ENCODE measurements at places on chromosomes 2 and 18. TPM values are rescaled to one million over a fixed set of nuclear protein-coding genes. Genes with fewer than 3 reads are reported as not detected.
A peak's percentile ranks its signal among the peaks of the same experiment; 100 is the strongest.

DNA sequence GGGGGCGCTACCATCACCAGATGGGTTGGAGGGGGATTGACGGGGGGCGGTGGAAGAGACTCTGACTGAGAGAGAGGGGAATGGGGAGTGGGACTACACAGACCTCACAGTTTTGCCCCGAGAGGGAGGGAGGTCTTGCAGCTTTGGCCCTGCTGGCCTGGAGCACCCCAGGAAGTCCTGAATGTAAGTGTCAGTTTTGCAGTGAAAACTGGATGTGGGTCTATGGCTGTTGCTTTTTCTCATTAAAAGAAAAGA lies 2.4 kb downstream of the TCF7L1 start:
- DNase-seq: no peak

GRCh38 chr2:174840436-174840835 lies 76.2 kb upstream of the CHRNA1 start:
- DNase-seq: no peak

The DNAJC5G gene
- total RNA-seq: not detected

The TBR1 gene
- not detected for total RNA-seq

- no peak for DNase-seq
These were observed 93.8 kb downstream of the ARL4C start for GRCh38 chr2:234403074-234403473.

DNA sequence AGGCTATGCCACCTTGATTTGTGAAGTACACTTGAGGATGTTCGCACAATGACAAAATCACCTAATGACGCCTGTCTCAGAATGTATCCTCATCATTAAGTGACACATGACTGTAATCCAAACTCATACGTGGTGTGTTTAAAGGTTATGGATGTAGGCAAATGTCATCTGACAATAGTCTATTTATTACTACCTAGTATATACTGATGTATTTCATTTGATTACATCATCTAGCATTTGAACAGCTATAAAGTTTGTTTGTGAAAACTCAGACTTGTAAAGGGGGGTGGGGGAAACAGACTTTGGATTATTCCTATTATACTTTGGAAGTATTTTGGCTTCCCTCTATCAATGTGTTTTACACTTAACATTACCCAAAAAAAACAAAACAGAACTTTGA lies 129.9 kb downstream of the TANC1 start:
- DNase-seq: no peak

DNA sequence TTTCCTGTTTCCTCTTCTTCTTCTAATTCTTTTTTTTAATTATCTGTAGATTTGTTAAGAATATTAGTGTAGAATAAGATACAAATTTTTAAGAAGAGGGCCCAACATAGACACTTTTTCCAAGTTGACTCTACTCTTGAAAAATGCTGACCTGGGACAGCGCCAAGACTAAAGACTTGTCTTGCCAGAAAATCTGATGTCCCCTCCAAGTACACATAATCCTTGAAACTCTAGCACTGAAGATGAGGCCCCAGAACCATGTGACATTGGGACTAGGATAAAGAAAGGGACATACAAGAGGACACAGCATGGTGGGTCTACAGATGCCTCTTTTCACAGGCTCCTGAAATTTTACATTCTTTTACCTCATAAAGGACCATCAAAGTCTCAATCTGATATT lies 271.6 kb upstream of the SESTD1 start:
- DNase-seq: peak; percentile 19

The METTL21A gene
- 9.5 TPM for total RNA-seq

DNA sequence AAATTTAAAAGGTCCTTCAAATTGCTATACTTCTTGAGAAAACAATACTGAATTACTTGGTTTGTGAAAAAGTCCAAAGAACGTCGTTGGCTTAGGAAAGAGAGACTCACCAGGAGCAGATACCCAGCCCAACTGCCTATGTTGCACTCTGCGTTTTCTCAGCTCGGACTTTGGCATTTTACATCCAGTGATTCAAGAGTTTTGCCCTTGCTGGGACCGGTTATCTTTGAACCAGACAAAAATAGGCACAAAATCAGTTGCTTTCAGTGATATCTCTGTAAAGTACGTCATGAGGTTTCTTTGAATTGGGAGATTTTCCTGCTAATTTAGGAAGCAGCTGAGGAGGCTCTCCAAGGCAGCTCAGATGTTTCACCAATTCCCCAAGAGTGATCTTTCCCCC lies 29.3 kb downstream of the FHOD3 start:
- no peak for DNase-seq

DNA sequence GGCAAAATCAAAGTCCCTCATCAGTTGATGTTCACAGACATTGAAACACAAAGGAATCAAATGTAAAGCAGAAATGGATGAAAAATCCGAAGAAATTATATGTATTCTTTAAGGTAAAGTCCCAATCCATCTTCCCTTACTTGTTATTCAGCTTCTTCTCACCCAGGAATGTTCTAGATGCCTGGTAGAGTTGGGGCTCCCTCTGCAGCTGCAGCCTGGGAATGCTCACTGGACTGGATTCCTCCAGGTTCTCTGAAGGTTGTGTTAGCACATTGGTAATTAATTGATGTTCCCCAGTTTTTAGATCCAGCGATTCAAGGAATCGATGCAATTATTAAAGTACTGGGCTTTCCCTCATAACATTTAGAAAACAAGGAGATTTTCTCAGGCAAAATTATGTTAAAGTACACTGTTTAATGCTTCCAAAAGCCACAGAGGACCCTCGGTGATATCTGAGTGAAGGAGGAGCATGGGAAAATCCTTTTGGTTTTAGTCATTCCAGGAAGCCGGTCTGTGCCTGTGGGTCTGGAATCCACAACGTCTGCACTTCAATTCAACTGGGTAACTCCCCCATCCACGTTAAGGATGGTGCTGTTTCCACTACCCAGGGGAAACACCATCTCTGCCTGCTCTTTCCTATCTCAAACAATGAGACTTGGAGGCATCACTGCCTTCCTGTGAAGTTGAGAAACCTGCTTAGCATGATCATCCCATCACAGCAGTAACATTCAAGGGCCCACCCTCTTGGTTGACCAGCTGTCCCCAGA lies 22.0 kb downstream of the NTSR2 start:
- no peak for DNase-seq

DNA sequence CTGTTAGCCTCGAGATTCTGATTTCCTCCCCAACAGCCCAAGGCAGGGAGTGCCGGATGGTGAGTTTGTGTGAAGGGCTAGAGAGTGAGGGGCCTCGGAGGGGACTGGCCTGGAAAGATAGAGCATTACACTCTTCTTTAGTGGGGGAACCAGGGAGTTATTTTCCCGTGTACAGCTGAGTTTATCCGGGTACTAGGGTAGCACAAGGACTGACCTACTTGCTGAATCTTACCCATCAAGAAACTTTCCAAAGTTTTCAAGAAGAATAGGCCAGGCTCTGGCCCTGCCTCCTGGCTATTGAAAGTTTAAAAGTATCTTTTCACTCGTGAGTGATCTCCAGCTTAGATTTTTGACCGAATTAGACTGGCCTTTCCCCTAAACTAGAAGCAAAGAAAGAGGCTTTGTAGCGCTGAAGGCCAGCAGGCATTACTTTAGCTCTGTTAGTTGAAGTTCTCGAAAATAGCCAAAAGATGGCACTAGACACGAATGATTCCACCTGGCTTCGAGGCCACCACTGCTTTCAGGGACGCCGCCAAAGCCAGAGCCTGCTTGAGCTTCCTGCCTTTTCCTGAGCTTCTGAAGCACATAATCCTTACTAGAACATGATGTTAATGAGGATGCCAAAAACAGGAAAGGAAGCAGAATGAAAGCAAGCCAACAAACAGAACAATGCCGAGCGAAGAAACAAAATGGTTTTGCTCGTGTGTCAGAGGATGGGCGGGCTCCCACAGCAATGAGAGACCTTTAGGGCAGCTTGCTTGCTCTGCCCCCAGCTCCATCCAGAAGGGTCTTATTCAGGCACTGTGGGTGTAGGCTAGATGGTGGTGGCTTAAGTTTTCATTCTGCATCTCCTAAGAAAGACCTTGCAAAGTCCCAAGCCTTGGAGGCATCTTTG lies 55.8 kb downstream of the TSN start:
- peak; percentile 64 for DNase-seq

The ERFE gene
- total RNA-seq: 1.8 TPM

The FBLN7 gene
- 0.65 TPM for total RNA-seq

The GALR1 gene
- not detected for total RNA-seq

GRCh38 chr2:230674966-230675672 lies 37.5 kb upstream of the CAB39 start:
- DNase-seq: no peak

The FOXI3 gene
- total RNA-seq: not detected

GRCh38 chr2:217228732-217229131 lies 368.9 kb upstream of the TNP1 start:
- DNase-seq: no peak

- DNase-seq: no peak
These were observed 32.0 kb upstream of the MYCN start for GRCh38 chr2:15908371-15908770.

DNA sequence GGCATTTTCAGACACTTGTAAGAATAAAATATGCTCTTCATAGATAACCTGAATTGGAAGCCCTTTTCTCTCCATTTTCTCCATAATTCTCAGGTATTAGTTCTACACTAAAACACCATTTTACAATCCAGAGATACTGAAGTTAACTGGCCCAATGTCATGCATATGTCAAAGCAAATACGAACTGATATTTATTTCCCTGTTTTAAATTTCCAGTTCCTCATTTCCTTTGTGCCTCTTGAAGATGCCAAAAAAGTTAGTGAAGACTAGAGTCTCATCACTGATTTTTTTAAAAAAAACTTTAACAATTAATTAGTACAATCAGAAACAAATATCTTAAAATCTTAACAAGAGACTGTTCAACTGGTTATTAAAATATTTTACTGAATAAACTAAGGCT lies 52.8 kb upstream of the ITGB6 start:
- no peak for DNase-seq

DNA sequence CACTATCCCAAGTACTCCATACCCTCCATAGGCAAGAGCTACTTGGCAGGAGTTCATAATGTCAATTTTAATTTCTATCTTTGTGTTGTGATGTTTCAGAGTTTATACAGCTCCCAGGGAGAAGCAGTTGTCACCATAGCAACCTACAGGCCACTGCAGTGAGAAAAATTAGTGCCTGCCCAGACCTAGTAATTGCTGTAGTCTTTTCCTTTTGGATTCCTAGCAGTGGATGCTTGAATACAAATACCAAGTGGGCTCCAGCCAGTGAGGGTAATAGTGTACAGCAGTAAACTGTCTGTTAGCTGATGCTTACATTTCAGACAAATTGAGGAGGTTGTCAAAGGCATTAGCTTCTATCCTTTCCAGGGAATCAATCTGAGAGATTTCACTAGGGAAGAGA lies 26.7 kb downstream of the LHCGR start:
- DNase-seq: no peak

DNA sequence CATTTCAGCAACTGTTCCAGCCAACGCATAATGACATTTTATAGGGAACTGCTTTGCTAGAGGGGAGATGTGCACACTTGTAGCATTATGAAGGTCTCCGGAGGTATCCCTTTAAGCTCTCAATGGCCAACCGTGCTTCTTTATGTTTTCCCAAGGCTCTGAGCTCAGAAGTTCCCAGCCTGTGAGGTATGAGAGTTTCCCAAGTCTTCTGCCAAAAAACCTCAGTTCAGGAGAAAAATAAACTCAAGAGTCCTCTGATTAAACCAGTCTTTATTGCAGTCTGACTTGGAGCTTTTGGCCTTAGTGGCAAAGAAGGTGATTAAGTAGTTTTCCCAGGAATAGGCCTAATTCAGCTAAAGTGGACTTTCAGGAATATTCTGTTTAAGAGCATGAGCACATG lies 35.4 kb upstream of the ZNF532 start:
- DNase-seq: no peak

- no peak for DNase-seq
These were observed 7.9 kb downstream of the MAP3K2 start for GRCh38 chr2:127379712-127380355.

- DNase-seq: no peak
These were observed 332.4 kb upstream of the KYNU start for GRCh38 chr2:142545036-142545435.

DNA sequence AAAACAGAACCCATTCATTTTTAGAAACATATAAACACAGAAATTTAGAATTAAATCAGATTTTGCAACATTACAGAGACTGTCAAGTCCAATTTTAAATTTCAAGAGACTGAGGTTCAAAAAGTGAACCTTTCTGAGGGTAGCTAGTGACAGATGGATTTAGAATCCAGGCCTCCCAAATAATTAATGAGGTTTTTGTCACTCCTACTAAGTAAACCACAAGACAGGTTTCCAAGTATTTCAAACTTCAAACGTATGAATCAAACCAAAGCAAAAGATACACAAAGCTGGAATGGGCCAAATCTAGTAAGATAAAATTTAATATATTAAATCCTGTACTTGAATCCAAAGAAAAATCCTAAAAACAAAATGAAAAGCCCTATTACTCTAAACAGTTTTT lies 25.3 kb downstream of the PPP4R3B start:
- no peak for DNase-seq

GRCh38 chr2:62196278-62196901 lies 475 bp downstream of the B3GNT2 start:
- peak; percentile 39 for DNase-seq

The RGPD4 gene
- total RNA-seq: not detected

The SCN9A gene
- total RNA-seq: 1.1 TPM

DNA sequence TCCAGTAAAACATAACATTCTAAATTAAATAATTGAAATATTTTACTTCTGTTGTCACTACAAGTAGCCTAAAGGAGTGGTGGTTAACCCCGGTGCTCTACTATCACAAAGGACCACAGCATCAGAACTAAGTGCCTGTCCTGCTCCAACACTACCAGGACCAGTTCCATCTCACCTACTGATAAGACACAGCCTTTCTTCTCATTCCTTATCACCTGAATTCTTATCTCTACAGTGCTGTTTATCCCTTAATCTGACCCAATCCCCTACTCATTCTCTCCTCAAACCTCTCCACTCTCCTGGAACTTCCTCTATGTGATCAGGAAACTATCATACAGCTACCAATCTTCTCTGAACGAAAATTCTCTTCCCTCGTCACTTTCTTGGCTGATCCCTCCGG lies 80.2 kb downstream of the ITSN2 start:
- no peak for DNase-seq

GRCh38 chr18:38557006-38557405 lies 991.4 kb upstream of the CELF4 start:
- DNase-seq: no peak

DNA sequence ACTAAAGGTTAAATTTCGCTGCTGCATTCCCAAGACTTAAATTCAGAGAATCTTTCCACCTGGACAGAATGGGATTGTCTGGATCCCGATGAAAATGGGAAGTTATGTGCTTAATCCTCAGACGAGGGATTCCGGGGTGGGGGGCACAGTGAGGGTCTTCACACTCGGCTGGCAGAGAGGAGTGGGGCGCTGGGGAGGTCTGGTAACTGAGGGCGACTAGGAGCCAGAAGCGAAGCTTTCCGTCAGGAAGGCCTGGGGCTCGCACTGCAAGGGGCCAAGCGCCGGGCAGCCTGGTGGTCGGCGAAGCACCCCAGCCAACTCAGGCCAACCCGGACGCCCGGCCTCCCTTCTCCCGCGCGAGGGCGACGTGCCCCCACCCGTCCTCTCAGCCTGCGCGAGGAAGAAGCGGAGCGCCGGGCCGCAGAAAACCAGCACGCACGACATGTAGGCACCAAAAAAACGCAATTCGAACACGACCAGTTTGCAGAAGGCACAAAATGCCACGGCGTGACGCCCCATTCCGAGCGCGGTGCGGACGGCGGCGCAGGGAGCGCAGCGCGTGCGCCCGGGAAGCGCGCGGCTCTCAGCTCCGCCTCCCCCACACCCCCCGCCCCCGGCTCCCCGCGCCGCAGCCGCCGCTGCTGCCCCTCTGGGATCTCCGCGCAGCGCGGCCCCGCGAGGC lies 188.1 kb downstream of the ZEB2 start:
- DNase-seq: no peak

The NXPH2 gene
- not detected for total RNA-seq

Data from psoas muscle (tissue), 8 donors.